Left lung (tissue), 14 donors: ENCODE measurements at places on chromosomes 7 and 10. TPM values are rescaled to one million over a fixed set of nuclear protein-coding genes. Genes with fewer than 3 reads are reported as not detected.

DNA sequence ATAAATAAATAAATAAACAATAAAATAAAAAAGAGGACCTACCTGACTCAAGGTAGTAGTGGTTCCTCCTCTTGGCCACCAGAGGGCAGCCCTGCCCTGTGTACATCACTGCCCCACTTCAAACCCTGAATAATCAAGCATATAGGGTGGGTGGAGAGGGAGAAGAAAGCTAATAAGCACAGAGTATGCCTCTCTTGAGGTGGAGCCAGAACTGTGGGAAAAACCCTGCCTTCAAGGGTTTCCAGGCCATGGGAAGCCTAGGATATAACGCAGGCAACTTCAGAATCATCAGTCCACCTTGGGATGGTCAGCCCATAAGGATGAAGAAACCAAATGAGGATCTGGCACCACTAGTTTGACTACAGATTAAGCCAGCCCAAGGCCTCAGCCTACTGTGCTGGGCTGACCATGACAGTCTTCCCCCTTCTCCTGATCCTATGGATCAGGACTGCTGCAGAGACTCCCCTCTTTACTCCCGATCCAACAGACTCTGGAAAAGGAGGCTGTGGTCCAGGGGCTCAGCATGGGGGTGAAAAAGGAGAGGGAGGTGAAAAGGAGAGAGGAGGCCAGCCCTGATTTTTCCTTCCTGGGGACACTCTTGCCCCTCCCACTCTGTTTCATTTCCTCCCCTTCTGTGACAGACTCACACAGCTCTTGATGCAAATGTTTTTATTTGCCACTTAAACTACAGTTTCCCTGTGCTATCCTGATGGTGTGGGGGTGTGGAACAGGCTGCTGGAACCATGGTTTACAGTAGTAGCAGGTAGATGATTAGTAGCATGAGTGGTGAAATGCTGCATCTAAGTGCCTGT, 10.1 kb downstream of the AVPI1 start:
- no peak for DNase-seq

DNA sequence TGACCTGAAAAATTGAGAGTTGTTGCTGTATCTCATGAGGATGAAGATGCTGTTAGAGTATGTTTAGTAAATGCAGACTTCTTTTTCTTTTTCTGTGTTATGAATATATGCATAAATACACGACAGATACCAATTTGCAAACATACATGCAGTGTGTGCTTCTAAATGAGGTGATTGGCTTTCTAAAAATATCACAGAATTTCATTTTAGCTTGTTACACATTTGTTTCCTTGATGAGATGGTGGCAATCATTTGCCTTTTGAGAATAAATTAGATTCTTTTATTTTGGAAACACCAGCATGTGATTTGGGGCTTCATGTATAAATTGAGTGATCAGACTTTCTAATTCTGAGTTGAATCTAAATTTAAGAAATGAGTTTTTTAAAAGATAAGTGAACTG, 29.7 kb downstream of the CCNY start:
- DNase-seq: no peak

- DNase-seq: peak; percentile 58
These were observed 230.3 kb downstream of the ARHGAP12 start for GRCh38 chr10:31698181-31698830.

Gene LDB3
- 1.3 TPM for polyA plus RNA-seq

DNA sequence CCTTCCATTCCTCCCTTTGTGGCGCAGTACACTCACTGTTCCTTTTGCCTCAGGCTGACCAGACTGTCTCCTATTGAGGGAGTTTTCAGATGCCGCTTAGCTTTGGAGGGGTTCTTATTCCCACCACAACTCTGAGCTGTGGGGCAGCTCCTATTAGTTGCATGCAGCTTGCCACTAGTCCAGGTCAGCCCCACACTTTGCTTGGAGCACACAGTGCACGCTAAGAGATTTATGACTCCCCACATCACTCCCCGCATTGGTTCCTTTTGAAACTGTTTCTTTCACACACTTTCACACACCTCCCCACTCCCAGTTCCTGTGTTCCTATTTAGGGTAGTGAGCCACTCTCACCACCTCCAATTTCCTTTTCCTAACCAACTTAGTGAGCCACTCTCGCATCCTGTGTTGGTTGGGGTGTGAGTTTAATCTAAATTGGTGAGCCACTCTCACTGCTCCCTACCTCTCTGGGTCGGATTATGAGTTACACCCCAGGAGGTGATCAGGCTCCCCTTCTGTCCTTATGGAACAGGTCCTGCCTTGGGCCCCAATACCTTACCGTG, 10.4 kb upstream of the ZNF485 start:
- no peak for DNase-seq

Gene PAPSS2
- 58.9 TPM for polyA plus RNA-seq

Gene SLC4A2
- 134 TPM for polyA plus RNA-seq

Gene ZCCHC24
- 31.5 TPM for polyA plus RNA-seq

DNA sequence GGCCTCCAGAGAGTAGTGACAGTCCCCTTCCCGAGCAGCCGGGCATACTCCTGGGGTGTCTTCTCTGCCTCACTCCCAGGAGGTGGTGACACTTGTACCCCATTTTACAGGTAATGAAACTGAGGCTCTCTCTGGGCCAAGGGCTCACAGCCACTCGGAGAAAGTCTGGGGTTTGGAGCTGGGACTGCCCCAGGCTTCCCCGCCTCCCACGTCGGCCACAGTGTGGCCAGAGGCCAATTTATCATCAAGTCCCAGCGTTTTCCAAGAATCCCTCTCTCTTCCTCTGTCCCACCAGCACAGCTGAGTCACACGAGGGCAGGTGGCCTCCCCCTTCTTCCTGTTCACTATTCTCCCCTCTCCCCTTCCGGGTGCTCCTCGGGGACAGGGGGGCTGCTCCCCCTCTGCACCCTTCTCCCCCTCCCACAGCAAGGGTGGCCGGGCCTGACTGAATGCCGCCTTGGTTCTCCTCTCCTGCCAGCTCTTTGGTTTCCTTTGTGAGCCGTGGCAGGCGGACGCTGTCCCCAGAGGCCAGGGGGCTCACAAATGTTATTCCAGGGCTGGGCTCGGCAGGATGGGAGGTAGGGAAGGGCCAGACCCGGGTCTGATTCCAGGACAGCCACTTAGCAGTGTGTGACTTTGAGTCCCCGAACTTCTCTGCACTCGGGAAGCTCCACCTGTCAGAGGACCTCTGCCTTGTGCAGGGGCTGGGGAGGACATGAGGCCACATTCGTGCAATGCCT, 17.7 kb downstream of the CLIP2 start:
- DNase-seq: peak; percentile 75

Gene GTPBP10
- 23.5 TPM for polyA plus RNA-seq

Gene SPDYE6
- 4.7 TPM for polyA plus RNA-seq

- DNase-seq: no peak
These were observed 17.0 kb upstream of the CDCA7L start for GRCh38 chr7:21962677-21963076.

Gene AKR1C8
- polyA plus RNA-seq: not detected

Gene HOXA10
- polyA plus RNA-seq: 0.34 TPM

Gene JAKMIP3
- polyA plus RNA-seq: 0.35 TPM

GRCh38 chr10:30029872-30030256, 29.5 kb downstream of the JCAD start:
- DNase-seq: no peak

Gene CPA2
- 0.57 TPM for polyA plus RNA-seq

DNA sequence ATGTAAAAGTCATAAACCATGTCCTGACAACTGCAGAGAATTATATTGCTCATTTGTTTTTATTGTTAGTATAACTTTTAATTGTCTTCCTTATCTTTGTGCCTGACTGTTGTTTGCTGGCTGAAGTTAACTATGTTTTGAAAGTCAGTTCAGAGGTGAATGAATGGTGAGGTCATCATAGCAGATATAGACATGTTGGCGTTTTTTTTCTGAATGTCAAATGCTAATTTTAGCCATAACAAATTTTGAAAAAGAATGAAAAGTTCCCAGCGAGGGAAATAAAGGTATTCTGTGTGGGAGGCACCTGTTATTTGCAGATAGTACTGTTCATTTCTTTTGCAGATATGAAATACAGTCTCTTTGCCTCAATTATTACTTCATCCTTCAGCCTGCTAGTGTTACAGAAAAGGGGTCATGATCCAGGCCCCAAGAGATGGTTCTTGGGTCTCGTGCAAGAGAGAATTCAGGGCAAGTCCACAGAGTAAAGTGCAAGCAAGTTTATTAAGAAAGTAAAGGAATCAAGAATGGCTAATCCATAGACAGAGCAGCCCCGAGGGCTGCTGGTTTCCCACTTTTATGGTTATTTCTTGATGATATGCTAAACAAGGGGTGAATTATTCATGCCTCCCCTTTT, 96.5 kb downstream of the CAMK1D start:
- DNase-seq: no peak

GRCh38 chr10:84074521-84074920, 64.8 kb upstream of the GHITM start:
- no peak for DNase-seq

DNA sequence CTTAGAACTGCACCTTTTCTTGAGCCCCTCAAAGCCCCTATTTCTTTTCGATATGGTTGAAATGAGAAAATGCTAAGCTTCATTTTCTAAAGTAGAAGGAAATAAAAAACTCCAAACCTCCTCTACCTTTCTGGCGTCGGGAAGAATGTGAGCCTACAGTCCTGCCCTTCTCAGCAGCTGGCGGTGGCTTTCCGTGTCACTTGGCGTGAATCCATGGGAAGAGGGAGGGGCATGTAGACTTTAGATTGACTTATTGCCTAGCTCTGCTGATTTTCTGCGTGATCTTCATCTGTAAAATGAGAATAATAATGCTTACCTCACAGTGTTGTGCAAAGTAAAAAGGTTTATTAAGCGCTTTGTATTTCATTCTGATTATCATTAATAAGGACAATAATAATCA, 35.0 kb downstream of the PRR15 start:
- no peak for DNase-seq

DNA sequence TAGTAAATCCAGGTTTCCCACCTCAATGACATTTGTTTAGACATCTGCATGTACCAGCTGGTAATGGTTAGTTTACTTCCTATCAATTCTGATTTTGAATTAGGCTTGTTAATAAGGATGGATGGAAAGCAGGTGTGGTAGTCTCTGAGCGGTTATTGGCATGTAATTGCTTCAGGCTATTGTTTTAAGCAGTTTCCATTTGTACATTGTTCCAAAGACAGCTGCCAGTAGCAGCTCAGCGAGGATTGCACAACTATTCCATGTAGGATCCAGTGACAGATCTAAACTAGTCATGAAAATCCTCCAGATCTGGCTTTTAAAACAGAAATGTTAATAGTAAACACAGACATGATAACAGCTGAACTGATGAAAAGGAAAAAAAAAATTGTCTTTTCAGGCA, 436.0 kb upstream of the ADARB2 start:
- DNase-seq: peak; percentile 9

DNA sequence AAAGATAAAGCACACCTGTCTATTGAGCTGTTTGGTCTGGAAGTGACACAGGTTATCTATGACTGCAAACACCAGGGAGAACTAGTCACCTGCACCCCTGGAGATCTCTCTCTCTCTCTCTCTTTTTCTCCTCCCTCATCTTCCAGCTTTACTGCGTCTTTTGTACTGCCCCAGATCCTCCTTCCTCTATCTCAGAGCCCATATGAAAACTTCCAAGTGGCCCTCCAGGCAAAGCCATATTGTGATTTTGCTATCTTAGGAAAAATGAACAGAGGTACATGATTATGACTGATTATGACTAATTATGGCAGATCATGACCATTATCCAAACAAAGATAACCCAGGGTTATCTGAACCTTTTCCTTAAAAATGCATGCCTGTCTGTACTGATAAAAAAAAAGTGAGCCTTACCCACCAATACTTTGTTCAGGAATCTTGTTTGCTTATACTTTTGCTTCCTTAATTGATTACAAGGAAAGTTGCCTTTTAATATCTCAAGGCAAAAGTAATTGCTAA, 12.6 kb upstream of the EPHB6 start:
- no peak for DNase-seq

- peak; percentile 92 for DNase-seq
These were observed 38.5 kb downstream of the CDK1 start for GRCh38 chr10:60816628-60817397.

- DNase-seq: no peak
These were observed 69.2 kb downstream of the COA1 start for GRCh38 chr7:43660141-43660540.

DNA sequence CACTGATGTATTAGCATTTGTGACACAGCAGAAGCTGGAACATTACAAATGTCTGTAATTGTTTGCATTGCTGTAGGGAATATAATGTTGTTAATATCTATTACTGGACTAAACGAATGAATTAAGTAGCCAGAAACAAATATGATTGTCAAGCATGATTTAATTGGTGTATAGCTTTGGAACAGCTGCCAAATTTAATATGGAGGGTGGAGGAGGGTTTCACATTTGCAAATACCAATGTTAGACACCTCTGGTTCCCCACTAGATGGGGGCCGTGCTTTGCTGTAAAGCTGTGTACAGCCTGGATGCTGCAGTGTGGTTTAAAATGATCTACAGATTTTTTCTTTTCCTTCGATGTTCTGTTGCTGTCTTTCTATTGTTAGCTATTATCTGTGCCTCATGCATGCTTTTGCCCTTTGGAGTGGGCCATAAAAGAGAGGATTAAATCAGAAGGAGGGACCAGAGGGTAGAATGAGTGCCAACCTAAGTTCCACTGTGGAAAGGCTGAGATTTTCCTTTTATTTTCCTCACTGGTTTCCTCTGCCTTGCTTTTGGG, 23.1 kb downstream of the DNAJB9 start:
- no peak for DNase-seq

Gene PRRT4
- 2.3 TPM for polyA plus RNA-seq

- no peak for DNase-seq
These were observed 2.6 kb upstream of the ZNF438 start for GRCh38 chr10:31034098-31034909.

DNA sequence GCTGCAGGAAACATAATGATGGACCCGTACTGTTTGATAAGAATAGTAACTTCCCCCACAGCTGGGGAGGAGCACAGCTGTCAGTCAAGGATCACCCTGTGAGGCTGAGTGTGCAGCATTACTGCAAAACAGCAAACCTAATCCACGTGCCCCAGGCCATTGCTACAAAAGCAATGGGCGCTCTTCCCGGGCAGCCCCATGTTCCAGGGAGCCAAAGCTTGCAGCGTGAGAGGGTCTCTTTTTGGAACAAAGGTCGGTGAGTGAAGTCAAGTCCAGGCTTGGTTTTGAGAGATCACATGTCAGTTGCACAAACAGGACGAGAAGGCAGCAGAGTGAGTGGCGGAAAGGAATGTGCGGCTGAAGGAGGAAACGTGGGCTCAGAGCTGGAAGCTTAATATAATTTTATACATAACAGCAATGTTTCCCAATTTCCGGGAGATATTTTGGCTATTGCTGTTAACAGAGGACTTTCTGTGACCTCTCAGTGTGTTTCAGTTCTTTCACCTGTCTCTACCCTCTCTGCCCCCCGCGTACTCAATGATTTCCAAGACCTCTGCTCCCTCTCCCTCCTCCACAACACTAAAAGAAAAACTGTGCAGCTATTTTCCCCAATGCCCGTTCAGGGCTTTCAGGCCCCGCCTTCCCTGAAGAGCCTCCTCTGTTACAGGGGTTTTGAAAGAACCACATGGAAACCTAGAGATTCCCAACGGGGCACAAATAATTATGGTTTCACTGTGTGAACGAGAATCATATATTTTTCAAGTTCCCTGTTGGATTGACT, 128.9 kb downstream of the MTPAP start:
- DNase-seq: no peak

- no peak for DNase-seq
These were observed 123.6 kb downstream of the CCSER2 start for GRCh38 chr10:84452003-84452402.

- no peak for DNase-seq
These were observed 944.1 kb downstream of the SORCS3 start for GRCh38 chr10:105585171-105585570.

Gene TMEM254
- 41.1 TPM for polyA plus RNA-seq

- no peak for DNase-seq
These were observed 31.1 kb downstream of the SH3PXD2A start for GRCh38 chr10:103824281-103824680.
